ENCODE measurements at places on chromosomes 16 and 17.

DNA sequence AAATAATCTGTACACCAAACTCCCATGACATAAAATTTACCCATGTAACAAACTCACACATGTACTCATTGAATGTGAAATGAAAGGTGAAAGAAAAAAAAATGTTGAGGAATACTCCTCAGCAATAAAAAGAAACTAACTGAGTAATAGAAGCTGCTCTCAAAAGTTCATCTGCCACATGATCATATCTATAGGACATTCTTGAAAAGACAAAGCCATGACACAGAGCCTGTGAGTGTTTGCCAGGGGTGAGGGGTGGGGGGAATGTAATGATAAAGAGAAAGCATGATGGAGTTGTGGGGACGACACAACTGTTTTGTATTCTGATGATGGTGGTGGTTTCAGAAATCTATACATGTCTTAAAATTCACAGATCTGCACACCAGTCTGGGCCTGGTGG is 52.2 kb upstream of the TMC5 start:
- DNase-seq = no peak

DNA sequence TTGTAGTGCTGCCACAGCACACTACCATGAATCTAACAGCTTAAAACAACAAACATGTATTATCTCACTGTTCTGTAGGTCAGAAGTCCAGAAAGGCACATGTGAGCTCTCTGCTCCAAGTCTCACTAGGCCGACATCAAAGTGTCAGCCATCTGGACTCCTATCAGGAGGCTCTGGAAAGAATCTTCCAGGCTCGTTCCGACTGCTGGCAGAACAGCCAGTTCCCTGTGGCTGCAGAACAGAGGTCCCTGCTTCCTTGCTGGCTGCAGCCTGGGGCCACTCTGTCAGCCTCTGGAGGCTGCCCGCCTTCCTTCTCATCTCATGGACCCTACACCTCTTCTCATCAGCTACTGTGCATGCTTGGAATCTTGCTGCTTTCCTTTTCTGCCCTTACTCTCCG is 168.9 kb downstream of the CBLN1 start:
- DNase-seq = no peak

DNA sequence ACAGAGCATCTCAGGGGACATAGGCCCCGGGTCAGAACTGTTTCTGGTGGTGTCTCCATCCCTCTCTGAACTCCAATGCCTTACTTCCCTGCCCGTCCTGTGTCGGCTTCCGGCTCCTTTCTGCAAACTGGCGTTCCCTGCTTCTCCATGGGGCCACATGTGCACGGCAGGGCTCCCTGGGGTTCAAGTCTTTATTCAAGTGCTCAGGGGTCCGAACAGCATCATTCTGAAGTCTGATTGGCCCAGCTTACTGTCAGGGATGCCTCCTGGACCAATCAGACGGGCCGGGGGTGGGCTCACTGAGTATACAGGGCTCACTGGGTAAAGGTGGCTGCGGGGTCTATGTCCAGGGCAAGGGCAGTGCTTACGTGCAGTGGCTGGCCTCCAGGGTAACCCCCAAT is 17.1 kb downstream of the C16orf82 start:
- no peak for DNase-seq

GRCh38 chr16:1770328-1771187 is 785 bp downstream of the NME3 start:
- no peak for DNase-seq

DNA sequence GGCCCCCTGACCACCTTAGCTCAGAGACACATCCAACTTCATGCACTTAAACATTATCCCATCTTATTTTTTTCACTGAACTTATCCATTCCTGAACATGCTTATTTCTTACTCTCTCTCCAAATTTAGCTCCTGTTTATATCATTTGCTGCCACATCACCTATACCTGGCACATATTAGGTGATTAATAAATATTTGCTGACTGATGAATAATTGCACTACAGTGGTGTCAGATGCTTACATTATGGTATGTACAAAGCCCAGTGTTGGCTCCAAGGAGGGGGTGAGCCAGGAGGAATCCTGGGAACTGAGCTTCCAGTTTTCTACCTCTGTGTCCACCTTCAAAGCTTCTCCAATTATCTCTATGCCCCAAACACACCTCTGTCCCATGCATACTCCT is 124.0 kb upstream of the PMFBP1 start:
- DNase-seq = no peak

DNA sequence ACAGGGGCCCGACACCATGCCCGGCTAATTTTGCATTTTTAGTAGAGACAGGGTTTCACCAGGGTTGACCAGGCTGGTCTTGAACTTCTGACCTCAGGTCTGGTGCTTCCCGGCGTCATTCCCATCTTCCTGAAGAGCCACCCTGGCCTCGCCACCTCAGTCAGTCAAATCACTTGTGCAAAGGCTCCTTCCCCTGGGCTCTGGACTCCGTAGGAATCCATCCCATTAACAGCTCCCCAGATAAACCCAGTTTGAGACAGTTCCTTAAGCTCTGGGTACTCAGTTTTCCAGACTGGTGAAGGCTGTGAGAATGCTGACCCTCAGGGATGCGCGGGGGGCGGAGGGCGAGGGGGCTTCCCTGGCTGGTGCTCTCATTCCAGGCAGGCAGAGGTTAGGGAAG is 39.5 kb downstream of the MRM1 start:
- DNase-seq = no peak

- no peak for DNase-seq
These were observed 3.7 kb upstream of the SLC6A2 start for GRCh38 chr16:55651841-55652824.

- DNase-seq = no peak
These were observed 93.6 kb upstream of the CDH13 start for GRCh38 chr16:82533189-82533588.

GRCh38 chr16:69408475-69408874 is 15.9 kb upstream of the CYB5B start:
- DNase-seq = no peak

DNA sequence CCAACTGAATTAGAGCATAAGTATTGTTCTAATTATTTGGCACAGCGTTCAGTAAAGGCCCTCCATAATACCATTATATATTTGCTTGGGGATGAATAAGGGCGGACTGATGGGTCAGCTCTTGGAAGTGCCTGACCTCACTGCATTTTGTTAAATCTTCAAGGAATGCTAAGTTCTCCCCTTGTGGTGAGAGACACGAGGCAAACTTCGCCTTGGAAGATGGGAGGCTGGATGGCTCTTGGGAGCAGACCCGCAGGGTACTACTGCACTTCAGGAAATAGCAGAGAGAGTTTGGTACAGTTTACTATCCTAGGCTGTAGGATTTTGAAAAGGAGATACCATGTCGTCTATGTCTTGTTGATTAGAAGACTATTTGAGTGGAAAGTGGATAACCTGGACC is 87.0 kb upstream of the RPRML start:
- no peak for DNase-seq

GRCh38 chr16:50501251-50501650 is 46.9 kb upstream of the NKD1 start:
- no peak for DNase-seq

- DNase-seq = no peak
These were observed 48.9 kb downstream of the MRM1 start for GRCh38 chr17:36650096-36650775.

DNA sequence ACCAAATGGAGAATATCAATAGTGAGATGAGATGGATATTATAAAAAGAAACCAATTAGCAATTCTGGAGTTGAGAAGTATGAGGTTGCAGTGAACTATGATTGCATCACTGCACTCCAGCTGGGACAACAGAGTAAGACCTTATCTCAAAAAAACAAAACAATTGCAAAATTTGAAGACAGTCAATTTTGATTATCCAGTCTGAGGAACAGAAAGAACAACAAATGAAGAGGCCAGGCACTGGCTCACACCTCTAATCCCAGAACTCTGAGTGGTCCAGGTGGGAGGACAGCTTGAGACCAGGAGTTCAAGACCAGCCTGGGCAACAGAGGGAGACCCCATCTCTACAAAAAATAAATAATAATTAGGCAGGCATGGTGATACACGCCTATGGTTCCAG is 35.0 kb downstream of the USP32 start:
- no peak for DNase-seq

DNA sequence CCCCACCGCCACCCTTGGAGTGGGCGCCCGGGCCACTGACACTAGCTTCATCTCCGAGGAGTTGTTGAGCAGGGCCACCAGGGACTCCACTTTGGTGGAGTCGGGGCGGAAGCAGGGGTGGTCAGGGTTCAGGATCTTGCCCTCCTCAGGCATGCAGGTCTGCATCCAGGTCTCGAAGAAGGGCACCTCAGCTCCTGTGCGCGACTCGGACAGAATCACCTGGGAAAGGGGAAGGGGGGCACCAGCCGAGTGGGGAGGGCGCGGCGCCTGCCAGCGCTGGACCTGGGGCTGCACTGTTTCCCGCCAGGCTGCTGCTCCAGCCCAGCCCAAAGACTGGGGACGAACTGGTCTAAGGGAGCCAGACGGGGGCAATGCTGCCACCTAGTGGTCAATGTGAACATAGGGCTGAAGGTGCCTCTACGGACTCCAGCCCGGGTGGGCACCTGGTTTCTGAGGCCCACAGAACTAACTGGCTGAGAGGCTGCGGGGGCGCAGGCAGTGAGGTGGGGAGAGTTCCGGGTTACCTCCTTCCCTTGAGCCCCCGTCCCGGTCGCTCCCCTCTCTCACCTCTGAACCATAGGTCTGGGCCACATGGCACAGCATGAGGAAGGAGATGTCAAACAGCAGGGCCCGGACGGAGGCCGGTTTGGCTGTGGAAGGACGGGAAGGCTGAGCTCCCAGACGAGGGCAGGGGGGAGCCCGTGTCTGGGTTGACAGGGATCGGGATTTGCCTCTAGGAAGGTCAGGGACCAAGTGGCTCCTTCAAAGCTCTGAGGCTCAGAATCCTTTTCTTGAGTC is 11.8 kb downstream of the CSF3 start:
- peak; percentile 63 for DNase-seq

DNA sequence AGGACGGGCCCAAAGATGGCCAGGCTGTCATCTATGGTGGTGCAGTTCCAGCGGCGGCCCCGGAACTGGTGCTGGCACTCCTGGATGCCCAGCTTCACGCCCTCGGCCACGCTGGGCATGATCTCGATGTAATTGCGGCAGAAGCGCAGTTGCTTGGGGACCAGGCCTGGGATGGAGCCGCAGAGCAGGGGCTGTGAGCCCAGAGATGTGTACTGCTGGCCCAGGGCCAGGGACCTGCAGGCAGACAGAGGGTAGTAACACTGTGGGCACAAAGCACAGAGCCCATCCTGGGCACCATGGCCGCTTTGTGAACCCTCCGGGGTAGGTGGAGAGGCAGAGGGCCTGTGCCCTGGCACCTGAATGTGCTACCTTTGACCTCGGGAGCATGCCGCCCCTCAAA is 44.8 kb downstream of the WNT3 start:
- DNase-seq = no peak

DNA sequence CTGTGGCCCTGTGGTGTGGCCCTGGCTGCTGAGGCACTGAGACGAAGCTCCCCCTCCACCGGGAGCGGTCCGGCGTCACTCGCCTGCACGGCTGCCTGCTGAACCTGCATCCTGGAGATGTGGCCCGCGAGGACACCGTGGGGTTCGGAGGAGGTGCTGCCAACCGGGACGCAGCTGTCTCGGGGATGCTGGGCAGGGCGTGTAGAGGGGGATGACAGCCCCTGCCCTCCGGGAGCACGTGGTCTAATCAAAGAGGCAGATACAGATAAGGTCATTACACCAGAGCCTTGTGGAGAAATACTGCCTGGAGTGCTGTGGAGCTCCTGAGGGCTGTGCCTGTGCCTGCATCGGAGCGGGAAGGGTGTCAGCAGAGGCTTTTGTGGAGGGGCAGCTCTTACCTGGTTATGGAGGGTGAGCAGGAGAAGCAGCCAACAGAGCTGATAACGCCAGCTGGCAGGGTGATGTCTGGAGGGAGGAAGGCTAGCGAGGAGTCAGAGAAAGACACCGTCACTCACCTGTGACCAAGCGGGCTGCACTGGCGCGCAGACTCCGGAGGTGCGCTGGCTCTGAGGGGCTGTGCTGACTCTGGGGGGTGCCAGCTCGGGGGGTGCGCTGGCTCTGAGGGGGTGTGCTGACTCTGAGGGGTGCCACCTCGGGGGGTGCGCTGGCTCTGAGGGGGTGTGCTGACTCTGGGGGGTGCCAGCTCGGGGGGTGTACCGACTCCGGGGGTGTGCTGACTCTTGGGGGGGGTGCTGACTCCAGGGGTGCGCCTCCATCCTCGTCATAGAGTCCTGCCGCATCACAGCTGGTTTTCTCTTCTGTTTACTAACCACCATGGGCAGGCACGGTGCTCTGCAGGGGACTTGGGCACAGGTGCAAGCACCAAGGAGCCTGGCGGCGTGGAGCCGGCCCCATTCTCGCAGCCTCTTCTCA is 104.7 kb upstream of the CHMP6 start:
- no peak for DNase-seq

GRCh38 chr17:60827943-60828342 is 150.3 kb downstream of the BCAS3 start:
- DNase-seq = no peak

GRCh38 chr16:967077-967541 is 3.7 kb downstream of the LMF1 start:
- no peak for DNase-seq

DNA sequence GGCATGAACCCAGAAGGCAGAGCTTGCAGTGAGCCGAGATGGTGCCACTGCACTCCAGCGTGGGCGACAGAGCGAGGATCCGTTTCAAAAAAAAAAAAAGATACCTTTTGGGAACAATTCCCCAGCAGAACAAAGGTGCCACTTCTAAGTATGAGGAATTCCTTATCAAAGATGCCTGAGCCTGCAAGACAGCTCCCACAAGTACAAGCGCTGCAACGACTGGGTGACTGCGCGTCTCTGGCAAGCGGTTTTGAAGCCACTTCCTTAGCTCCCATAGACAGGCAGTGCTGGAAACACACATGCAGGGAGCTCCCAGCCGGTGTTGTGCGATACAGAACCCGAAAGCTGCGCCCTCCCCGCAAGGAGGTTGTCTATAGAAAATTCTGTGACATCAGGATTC is 60.5 kb downstream of the ADCY9 start:
- DNase-seq = no peak

Data from stimulated activated CD8-positive, alpha-beta memory T cell treated with anti-CD3 and anti-CD28 coated beads, Interleukin-4, amount 100 ng/mL, for 1 hour (primary cell).